Activated CD8-positive, alpha-beta memory T cell treated with anti-CD3 and anti-CD28 coated beads, Interleukin-2, amount 10 ng/mL, durations not matched to agents 7 days and 5 days (primary cell): ENCODE measurements at places on chromosomes 3 and 15.

DNA sequence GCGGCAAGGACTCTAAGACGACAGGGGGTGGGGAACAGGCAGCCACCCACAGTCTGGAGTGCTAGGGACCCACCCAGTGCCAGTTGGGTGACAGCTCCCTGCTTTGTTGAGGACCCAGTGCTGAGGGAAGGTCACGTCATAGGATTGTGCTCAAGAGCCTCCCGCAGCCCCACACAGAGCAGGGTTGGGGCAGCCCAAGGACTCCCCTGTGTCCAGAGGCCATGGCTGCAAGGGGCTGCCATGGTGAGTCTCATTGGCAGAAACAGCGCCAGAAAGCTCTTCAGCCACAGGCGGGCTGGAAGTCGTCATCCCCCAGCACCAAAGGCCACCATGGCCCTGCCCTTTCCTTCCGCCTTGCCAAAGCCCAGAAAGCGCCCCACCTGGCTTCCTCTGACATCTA is 37.0 kb upstream of the PLXNA1 start:
- no peaks in the 10 kb centered on the region for H3K27me3 ChIP-seq
- peaks cover 9% of the 10 kb centered on the region for H3K4me1 ChIP-seq
- DNase-seq: no peak

DNA sequence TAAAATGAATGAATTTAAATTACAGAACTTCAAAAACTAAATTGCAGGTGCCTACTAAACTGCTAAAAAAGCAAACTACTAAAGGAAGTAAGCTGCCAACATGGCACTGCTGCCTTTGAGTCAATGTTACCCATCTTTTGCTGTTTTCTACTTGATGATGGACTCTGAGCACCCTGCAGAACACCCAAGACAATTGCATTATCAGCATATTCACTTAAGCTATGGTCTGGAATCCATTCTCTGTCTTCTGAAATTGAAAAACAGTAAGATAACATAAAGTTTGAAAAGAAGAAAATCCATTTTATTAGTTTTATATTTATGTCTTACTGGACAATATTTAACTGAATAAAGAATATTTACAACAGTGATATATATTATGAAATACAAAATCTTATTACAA is 91.4 kb downstream of the ZBBX start:
- no peaks in the 10 kb centered on the region for H3K4me1 ChIP-seq
- no peaks in the 10 kb centered on the region for H3K27me3 ChIP-seq
- H3K36me3 ChIP-seq: no peaks in the 10 kb centered on the region
- no peak overlapping the region for H3K4me3 ChIP-seq
- DNase-seq: no peak
- H3K27ac ChIP-seq: no peak overlapping the region

- H3K4me1 ChIP-seq: peaks cover 1% of the 10 kb centered on the region
- H3K27me3 ChIP-seq: no peaks in the 10 kb centered on the region
- H3K27ac ChIP-seq: no peak overlapping the region
- no peak for DNase-seq
- no peak overlapping the region for H3K4me3 ChIP-seq
Measured at GRCh38 chr3:143339451-143339850, 219.9 kb downstream of the CHST2 start.

- peaks cover 1% of the 10 kb centered on the region for H3K4me1 ChIP-seq
- H3K27me3 ChIP-seq: no peaks in the 10 kb centered on the region
- no peak overlapping the region for H3K27ac ChIP-seq
- no peak overlapping the region for H3K4me3 ChIP-seq
- H3K36me3 ChIP-seq: no peaks in the 10 kb centered on the region
Measured at GRCh38 chr3:195081242-195081963, 189.6 kb downstream of the XXYLT1 start.

DNA sequence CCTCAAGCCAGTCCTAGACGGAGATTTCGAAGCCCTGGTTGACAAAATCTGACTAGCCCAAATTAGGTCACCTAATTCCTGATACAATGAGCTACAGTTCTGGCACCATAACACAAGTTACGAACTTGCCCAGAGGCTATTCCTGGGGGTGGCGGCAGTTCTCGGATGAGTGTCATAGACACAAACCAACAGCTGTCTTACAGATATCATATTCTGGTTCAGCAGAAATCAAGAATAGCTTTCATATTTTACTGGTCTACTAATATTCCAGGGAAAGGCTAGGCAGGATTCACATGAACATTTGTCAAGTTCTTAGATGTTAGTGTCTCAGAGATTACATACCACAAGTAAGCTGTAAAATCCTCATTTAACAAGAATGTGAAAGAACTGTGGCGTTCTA is 8.8 kb downstream of the ANAPC13 start:
- no peaks in the 10 kb centered on the region for H3K4me1 ChIP-seq
- H3K27me3 ChIP-seq: no peaks in the 10 kb centered on the region
- no peak overlapping the region for H3K27ac ChIP-seq
- DNase-seq: no peak
- no peak overlapping the region for H3K4me3 ChIP-seq
- H3K36me3 ChIP-seq: peaks cover 18% of the 10 kb centered on the region
